ENCODE measurements at places on chromosomes 5 and 9.
A peak's percentile ranks its signal among the peaks of the same experiment; 100 is the strongest.

- no peak for DNase-seq
These were observed at the start of gene IL17B for GRCh38 chr5:149379177-149379761. Gene IL17B, minus strand, starts transcription at chr5:149379292. Its CDS starts 67 bp downstream, at chr5:149379225.

- DNase-seq: peak; percentile 17
These were observed 54.4 kb downstream of the ANKH start for GRCh38 chr5:14816999-14817761.

GRCh38 chr5:14851999-14852526 lies 19.5 kb downstream of the ANKH start:
- no peak for DNase-seq

DNA sequence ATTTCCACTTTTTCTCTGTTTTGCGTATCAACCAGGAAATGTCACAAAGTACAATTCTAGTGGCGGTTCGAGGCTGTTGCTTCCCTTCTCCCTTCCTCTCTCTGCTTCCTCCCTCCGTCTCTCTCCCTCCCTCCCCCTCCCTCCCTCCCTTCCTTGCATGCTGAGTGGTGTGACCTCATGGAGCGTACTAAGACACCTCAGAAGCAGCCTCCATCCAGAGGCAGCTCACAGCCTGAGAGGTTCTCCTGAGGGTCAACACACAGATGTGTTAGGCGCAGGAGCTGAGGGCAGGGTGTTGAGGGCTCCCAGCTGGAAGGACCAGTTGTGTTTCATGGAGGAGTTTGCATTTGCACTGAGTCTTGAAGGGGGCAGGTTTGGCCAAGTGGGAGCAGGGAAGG lies 57.7 kb downstream of the COL5A1 start:
- no peak for DNase-seq

DNA sequence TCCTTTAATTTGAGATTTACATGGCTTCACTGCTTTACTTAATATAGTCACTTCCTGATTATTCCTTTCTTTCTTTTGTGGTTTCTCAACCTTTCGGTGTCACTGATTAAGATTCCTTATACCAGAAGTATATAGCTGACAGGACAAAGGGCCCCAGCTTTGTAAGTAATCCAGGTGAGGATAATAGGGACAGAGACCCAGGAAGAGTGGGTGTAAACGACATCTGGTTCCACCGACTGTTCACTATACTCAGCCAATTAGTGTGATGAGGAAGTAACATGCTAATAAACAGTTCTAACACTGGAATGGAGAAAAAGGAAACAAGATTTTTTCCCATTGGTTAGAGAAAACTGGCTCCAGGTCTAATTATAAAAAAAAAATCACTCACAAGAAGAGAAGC lies 286.3 kb upstream of the EFNA5 start:
- no peak for DNase-seq

DNA sequence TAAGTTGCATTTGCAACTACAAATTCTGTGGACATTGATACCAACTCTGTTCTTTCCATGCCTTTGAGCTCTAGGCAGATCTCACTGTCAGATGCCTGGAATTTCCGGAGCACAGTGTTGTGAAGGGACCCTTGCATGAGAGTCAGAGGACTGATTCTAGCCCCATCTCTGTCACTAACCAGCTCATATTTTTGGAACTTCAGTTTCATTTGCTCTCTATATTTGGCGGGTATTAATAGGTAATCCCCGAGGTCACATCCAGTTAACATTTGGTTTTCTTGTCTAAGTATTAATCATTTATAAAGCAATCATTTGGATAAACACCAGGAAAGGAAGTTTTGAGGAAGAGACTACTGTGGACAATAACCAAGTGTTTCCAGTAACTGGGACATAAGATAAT lies 115.7 kb downstream of the MAN2A1 start:
- DNase-seq: no peak

DNA sequence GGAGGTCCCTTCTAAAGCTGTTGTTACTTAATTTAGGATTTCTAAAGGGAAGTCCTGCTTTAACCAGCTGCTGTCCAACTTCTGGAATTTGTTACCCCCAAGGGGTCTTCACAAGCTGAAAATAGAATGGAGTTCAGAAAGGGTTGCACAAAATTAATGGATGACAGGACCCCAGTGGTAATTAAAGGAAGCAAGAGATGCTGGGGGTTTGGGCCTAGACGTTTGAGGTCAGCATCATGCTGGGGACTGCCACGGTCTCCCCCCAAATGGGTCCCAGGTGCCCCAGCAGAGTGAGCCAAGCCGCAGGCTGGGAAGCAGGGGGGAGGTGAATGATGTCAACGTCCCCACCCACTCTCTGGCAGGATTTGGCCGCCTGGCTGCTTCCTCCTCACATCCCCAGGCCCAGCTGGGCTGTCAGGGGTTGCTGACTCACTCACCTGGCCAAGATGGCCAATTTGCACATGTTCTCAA lies 97.5 kb upstream of the ARAP3 start:
- DNase-seq: no peak

- DNase-seq: no peak
These were observed 73.9 kb upstream of the EFNA5 start for GRCh38 chr5:107744418-107745330.

GRCh38 chr5:91469517-91470165 lies 86.5 kb upstream of the ARRDC3 start:
- DNase-seq: no peak

DNA sequence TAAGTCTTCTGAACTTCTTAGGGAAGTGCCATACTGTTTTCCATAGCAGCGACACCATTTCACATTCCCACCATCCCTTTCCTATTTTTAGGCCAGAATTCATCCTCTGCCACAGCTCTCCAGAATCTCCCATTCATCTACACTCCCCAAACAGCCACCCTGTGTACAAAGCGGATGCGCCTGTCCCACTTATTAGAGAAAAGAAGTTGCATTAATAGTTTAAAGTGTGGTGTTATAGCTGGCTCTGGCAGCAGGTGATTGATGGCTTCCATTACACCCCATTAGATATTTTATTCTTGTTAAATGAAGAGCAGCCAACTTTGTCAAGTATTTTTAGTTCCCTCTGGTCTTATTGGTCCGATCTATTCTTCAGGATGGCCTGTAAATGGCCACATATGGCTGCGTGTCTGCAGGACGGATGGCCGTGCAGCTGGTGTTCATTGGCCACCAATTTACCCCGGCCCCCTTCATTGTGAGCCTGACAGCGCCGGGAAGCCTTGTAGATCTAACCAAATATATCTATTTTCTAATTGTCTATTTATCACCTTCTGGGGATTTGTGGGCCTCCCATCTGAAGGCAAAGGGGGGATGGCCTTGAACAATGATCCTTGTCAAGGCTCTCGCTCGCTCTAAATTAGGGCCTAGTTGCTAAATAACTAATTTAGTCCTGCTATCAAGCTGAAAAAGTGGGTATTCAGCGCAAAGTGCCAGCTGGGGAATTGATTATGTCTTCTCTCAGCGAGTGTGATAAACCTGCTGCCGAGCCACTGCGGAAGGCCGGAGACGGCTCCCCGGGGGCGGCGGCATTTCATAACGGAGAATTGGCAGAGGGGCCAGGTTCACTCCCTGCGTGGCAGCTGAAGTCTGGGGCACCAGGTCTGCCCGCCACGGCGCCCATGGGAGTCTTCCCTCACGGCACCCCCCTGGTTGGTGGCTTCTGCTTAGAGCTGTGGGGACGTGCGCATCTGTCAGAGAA lies 141.1 kb downstream of the MELK start:
- no peak for DNase-seq

DNA sequence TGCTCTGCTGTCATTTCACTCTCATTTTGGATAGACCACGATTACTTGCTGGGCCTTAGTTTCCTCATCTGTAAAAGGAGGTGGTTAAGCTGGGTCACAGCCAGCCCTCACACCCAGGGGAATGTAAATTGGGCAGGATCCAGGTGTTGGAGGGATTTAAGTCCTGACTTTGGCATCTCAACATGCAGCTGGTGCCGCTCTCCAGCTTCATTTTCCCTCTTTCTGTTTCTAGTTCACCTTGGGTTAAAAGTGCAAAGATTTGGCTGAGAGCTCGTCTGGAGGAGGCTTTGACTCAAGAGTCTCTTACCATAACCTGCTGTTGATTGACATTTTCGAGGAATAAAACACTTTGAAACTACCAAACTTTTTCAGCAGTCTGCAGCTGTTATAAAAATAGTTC lies 144.3 kb upstream of the DHFR start:
- no peak for DNase-seq

GRCh38 chr5:105593011-105593760 lies 2030.6 kb upstream of the NUDT12 start:
- no peak for DNase-seq

GRCh38 chr5:154674029-154674428 lies 81.1 kb upstream of the LARP1 start:
- DNase-seq: no peak

- DNase-seq: no peak
These were observed 144.7 kb downstream of the TRPM6 start for GRCh38 chr9:74742792-74743730.

DNA sequence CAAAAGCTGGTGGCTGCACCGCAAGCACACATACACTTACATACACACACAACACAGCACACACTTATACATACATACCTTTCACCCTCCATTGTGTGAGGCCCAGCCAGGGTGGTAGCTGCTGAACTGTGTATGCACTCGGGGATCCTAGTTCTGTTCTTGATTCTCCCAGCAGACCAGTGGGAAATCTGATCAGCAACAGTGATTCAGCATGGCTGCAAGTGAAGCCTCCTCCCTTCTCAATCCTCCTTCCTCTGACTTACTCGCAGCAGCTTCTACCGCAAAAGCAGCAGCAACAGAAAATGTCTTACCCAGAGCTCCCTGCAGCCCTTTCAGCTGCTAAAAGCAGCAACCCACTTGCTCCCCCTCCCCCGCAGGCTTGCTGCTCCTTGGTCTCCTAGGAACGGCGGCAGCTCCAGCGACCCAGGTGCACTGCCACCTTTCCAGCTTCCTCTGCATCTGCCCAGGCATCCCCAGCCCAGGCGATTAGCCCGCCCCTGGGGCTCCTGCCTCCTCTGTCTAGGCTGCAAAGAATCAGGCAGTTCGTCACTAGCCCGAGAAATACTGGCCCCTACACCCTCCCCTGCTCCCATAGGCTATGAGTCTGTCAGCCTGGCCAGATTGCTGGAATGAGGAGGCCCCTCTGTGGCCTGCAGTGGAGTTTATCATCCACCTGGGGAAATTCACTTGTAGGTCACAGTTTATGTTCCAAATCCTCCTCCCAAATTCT lies at the start of gene KLHL3:
KLHL3 (minus strand) TSS at position 535 of the 730 bp plus-strand sequence; CDS start at position 92, 443 bp downstream.
- peak; percentile 8 for DNase-seq

GRCh38 chr5:33997331-33997983 lies 10.4 kb downstream of the AMACR start:
- no peak for DNase-seq

DNA sequence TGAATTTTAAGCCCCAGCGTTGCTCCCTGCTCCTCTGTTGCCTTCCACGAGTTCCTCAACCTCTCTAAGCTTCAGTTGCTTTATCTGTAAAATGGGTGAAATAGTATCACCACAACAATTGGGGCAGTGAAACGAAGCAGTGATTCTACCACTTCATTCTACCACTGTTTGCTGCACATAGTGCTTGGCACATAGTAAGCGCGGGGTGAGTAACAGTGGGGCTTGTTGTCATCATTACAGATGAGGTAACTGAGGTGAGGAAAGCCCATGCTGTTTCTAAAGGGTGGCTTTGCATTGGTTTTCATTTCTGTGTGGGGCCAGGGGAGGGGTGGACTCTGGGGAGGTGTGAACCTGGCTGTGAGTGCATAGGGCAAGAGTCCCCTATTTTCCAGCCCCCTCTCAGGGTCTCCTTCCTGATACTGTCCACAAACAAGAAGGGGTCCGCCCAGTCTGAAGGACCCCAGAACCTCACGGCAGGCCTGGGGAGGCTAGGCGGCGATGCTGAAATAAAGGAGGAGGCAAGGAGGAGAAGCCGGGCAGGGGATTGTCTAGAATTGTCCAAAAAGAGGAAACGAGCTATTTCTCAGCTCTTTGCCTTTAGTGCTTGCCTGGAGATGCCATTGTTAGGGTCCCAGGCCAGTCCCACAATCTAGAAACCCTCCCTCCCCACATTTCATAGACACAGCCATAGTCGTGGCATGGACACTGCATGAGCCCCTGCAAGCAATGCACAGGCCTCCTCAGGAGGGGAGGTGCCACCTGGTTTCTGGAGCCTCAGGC lies 65.6 kb downstream of the IL6ST start:
- no peak for DNase-seq

- DNase-seq: no peak
These were observed 163.8 kb upstream of the KLF4 start for GRCh38 chr9:107653263-107653821.

- DNase-seq: no peak
These were observed 88.5 kb downstream of the TTLL11 start for GRCh38 chr9:122004589-122004988.

DNA sequence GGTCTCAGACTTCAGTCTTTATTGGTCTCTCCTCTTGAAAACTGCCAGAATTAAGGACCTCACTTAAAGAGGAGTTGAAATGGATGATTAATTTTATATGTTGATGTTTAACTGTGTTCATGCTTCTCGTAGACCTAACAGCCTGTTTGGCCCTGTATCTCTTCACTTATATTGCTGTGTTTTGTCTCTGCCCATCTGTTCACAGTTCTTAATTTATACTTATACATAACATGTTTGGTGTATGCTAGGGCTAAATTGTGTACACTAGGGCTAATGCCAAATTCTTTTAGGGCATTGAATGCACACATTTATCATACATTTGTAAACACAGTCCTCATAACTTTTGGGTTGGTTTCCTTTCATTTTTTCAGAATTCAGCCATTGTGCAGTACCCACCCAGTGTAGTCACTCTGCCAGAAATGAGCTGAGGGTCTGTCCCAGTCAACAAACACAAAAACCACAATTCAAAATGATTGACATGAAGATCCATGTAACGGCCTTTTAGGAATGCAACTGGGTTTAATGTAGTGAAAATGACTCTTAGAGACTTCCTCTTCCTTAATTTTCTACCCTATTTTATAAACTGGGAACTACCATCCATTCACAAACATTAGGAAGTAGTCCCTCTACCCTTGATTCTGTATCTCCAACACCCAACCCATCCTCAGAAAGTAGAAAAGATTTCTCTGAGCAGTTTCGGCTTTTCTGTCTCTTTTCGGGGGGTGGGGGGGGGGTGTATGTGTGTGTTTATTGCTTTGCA lies 668.8 kb upstream of the KLF4 start:
- no peak for DNase-seq

- DNase-seq: no peak
These were observed 75.0 kb upstream of the XPA start for GRCh38 chr9:97772145-97772544.

DNA sequence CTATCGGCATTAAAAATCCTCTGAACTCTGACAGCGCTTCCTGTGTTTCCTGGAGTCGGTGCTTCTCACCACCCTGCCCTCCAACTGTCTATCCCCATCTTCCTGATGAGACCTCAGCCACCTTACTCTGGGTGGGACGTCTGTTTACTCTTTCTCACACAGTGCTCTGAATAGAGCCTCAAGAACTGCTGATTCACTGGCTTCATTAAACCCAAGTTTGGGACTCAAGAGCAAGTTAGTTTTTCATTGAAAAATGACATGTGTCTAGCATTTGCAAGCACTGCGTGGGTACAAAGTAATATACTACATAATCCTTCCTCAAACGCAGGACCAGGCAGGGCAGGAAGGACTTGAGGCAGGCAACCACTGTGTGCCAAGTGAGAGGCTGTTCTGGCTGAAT lies 49.5 kb downstream of the DAP start:
- DNase-seq: no peak

GRCh38 chr5:55331321-55331720 lies 23.5 kb downstream of the MTREX start:
- no peak for DNase-seq

GRCh38 chr5:176469296-176469695 lies 21.1 kb downstream of the FAF2 start:
- no peak for DNase-seq

GRCh38 chr5:179904463-179905160 lies 3.1 kb downstream of the TBC1D9B start:
- no peak for DNase-seq
